ENCODE measurements at places on chromosomes 1 and 21.

GRCh38 chr1:111814305-111814628, 58.6 kb downstream of the DDX20 start:
- no peak for DNase-seq

- no peak for DNase-seq
These were observed 44.8 kb downstream of the PCNT start for GRCh38 chr21:46368533-46369285.

- no peak for DNase-seq
These were observed 174.5 kb upstream of the POU3F1 start for GRCh38 chr1:38221006-38221649.

- no peak for DNase-seq
These were observed 13.0 kb downstream of the FAM20B start for GRCh38 chr1:179038528-179039281.

- no peak for DNase-seq
These were observed 904 bp downstream of the GJB3 start for GRCh38 chr1:34781844-34782391.

DNA sequence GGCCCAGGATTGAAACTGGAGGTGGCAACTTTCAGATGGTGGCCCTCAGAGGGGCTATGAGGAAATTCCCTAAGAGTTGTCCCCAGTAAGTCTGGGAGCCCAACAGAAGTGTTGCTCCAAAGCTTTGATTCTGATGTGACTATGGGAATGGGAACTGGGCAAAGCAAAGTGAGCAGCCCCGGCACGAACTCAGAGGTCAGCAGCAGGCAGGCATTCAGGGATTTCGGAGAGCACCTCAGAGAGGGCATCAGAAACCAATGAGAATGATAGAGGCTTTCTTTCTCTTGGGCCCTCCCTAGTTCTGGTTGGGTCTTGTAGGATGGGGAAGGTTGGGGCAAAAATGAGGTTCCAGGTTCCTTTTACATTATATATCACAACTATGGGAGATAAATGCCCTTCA, 121.2 kb upstream of the HMGB4 start:
- DNase-seq = no peak

DNA sequence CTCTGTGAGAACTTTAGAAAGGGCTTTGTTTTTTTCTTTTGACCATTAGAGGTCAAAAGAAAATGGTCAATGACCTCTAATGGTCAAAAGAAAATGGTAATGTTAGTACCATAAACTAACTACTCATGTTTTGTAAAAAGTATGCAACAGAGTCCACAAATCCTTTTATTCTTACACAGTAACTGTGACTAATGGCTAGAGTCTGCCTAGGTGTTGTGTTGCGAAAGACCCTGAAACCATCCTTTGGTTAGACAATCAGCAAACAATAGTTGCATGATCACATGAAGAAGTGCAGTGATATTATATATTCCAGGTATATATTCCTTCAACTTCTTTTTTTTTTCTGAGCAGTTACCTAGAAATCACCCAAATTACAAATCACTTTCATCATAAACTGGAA, 40.9 kb downstream of the NEGR1 start:
- no peak for DNase-seq

GRCh38 chr1:119806489-119806888, 4.8 kb downstream of the REG4 start:
- DNase-seq = no peak

- DNase-seq = no peak
These were observed 115.4 kb downstream of the RIPK4 start for GRCh38 chr21:41651406-41651805.

DNA sequence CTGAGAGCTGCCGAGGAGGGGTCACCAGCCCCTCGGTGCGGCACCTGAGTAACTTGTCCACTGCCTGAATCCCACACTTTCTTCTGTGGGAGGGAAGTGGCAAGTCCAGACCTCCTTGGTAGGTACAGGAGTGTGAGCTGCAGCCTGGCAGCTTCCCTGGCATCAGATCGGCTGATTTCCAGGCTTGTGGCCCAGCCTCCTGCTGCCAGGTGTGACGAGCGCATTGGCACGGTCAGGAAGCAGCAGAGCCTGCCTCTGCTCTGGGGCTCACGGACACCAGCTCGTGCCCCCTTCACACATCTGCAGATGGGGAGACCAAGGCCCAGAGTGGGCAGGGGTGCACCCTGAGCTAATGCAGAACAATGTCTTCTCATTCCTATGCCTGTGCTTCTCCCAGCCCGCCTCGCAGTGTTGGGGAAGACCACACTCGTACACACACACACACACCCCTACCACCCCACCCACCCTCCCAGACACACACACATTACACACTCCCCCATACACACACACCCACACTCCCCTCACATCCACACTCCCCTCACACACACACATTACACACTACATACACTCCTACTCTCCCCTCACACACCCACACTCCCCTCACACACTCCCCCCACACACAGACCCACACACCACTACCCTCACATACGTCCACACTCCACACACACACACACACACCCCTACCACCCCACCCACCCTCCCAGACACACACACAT, 33.1 kb upstream of the SELENON start:
- DNase-seq = peak; percentile 44

- no peak for DNase-seq
These were observed 123.6 kb upstream of the ZNF648 start for GRCh38 chr1:182185136-182185535.

DNA sequence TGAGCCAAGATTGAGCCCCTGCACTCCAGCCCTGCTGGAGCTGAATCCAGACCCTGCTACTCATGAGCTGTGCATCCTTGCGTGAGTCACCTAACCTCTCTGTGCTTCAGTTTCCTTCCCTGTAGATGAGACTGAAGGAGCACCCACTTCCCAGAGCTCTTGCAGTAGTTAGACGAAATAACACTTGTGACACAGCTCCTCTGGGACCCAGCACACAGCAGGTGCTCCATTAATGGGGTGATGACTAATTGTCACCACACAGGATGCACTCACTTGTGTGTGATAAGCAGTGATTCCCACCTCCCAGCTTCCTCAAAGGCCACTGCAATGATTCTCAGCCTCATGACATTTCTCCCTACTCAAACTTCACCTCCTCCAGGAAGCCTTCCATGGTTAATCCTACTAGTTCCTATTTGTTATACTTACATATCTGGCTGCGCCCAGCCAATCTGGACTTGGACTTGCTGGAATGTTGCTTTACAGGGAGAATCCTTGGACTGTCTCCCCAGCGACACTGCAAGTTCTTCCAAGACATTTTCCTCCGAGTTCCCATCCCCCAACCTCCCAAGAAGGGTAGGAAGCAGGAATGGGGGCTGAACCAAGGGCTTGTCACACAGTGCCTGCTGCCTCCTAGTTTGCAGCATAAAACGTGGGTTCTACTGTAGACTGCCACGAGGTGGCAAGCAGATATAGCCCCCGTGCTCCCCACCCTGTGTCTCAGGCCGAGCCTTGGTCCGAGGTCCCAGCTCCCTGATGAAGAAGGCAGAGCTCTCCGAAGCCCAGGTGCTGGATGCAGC, 17.2 kb downstream of the DRAXIN start:
- DNase-seq = no peak

DNA sequence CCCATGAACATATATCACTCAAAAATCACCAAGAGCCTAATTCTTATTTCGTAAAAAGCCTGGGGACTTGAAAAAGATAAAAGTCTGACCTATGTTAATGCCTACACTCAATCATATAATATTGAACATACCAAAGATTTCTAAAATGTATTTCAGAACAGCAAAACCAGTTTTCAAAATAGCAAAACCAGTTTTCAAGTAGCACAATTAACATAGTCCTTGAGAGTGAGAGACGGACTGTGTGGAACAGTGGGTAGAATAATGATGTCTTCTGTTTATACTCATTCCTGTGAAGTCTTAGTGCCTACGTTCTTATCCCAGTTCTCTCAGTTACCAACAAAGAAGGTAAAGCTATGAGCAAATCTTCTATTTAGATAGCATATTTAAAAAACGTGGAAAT, 22.3 kb upstream of the RGS2 start:
- DNase-seq = no peak

GRCh38 chr21:45543371-45543709, 1.1 kb upstream of the SLC19A1 start:
- no peak for DNase-seq

DNA sequence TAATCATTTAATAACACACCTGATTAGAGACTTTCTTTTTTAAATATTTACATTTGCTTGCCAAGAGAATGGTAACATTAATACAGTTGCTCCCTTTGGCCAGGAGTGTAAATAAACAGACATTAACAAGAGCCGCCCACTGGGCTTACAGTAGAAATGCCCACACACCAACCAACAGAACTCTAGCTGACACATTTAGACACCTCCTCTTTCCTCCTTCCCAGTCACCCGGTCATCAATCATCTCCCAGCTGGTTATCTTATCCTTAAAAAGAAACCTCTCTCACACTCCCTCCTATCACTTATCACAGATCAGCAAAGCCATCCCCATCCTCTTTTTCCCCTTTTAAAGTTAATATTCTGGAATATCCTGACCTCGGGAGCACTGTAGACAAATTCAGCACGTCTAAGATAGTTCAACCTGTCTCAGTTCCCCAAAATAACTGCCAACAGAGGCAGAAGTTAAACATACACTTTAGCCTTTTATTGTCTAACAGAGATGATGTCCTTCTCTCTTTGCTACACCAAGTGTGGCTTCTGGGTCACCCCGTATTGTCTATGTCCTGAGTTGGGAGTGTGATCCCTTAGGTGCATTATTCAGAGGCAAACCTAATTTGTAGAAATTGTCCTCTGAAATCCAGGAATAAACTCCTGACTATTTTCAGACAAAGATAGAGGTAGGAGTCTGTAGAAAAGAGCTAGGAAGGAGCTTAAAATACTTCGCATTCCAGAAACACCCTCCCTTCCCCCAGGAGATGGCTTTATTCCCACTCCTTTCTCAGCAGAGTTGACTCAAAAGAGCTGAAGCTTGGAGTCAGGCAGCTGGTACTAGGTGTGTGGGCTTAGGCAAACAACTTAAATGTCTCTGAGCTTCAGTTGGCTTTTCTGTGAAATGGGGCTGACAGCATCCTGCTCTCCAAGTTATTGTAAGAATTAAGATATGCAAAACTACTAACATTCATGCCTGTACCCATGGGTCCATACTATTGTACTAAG, 8.8 kb downstream of the MYCL start:
- peak; percentile 44 for DNase-seq

- DNase-seq = no peak
These were observed 13.5 kb upstream of the ATP2B4 start for GRCh38 chr1:203612932-203613682.

DNA sequence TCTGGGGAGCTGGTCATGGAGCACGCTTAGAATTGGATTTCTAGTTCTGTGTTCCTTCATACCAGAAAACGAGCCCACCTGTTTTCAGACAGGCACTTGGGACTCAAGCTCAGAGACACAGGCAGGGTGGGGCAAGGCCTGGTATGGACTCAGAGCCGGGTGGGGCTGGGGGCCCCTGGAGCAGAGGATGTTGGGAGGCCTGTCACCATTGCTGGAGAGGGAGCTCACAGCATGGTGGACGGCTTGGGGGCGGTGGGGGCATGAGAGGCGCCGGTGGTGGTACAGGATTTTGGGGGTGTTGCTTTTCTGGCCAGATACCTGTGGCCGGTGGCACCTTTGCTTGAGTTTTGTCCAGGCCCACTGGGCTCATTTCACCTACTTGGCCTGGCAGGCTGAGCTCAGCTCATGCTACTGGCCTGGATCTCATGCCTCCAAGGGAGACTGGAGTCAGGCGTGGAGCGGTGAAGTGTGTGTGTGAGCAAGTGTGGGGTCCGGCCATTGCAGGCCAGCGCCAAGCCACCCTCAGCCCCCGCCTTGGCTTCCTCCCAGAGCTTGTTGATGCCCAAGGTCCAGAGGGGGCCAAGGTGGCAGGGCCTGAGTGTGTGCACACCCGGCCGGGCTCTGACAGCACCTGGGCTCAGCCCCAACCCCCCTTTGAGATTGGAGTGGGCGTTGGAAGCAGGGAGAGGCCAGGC, 8.7 kb downstream of the SLX9 start:
- no peak for DNase-seq

DNA sequence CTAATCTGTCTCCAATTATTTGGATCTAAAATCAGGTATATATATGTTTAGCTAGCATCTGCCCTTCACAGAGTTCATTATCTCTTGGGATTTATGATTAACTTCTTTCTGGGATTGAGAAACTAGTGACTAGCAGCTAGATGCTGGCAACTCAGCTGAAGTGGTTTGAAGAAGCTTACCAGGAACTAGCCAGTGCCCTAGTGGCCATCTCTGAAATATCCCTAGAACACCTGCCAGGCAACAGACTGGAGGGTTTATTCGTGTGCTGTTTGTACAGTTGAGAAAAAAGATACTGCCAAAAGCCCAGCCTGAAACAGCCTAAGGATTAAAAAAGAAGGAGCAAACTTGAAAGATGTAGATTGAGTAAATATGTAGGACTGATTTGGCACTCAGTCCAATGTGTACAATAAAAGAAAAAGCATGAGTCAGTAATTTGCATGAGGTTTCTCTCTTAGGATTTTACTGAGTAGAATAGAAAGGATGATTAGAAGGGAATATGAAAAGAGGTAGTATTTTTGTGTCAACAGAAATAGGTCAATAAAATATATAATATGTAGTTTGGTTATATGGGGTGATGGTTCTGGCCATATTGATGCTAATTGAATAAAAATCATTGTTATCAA, 1144.6 kb upstream of the ADGRL2 start:
- DNase-seq = peak; percentile 25

- no peak for DNase-seq
These were observed 473.8 kb upstream of the PKN2 start for GRCh38 chr1:88210103-88210787.

GRCh38 chr1:22728751-22729399, 18.2 kb downstream of the EPHB2 start:
- no peak for DNase-seq

GRCh38 chr1:111990878-111991718, 1.6 kb upstream of the KCND3 start:
- DNase-seq = peak; percentile 88

GRCh38 chr1:48870596-48870995, 93.9 kb upstream of the BEND5 start:
- peak; percentile 7 for DNase-seq

- DNase-seq = no peak
These were observed 185.1 kb downstream of the FGGY start for GRCh38 chr1:59481881-59482505.

GRCh38 chr1:34911465-34911864, 18.0 kb downstream of the DLGAP3 start:
- no peak for DNase-seq

DNA sequence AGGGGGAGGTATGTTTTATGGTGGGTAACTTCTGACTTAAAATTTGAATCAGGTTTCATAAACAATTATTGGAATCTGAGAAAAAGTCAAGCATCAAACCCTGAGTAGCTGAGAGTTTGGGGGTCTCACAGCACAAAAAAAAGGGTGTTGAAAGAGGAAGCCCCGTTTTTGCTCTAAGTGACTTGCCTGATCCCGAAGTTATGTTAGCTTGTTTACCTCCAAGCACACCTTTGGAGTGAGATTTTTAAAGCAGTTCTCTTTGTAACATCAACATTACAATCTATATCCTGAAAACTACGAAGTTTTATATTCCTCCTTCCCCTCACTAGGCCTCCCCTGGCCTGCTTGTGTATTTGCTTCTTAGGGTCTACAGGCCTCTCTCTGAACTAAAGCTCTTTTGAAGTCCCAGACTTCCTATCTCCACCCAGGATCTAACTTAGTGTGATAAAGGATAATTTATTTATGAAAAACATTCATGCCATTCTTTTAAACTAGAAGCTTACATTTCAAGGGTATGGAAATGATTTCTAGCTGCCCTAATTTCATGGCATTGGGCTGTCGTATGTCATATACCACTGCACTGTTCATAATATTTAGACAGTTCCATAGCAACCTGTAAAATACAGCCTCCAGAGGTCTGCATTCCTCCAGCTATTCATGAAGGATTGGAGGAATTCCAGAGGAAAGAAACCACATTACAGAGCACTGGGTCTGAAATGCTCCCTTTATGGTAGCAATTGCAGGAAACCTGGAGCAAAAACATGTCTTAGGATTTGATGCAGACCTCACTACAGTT, 36.1 kb upstream of the RGS1 start:
- no peak for DNase-seq
